ENCODE measurements at places on chromosomes 13 and 19.

- DNase-seq = peak; percentile 87
These were observed 516.0 kb downstream of the DCT start for GRCh38 chr13:93963266-93964145.

DNA sequence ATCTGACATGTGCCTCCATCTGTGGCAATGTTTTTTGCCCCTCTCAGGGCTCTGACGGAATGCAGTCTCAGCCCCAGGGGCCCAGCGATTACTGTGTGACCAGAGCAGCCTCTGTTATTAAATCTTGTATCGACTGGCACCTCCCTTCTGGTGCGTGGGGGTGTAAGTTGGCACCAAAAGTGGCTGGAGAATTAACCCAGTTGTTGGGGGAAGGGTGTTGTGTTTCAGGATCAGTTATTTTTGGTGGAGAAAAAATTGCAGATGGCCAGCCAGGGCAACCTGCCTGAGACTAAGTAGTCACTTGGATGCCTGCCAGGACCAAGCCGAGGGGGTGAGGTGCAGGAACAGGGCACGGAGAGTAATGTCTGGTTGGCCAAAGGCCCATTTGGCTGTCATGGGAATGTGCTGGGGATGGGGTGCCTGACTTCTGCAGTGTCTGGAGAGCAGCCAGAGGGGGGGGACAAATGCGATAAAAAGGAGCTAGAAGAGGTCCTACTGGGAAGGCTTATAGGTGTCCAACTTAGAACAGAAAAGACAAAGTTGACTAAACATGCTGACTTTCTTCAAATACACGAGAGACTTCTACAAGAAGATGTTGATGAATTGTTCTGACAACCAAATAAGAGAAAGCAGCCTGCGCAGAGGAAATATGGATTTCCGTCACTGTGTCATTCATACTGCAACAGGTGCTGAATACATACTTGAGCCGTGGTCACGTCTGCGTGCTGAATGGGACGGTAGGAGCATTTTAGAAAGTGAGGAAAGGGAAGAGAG, 69.8 kb downstream of the SIAH3 start:
- peak; percentile 83 for DNase-seq

DNA sequence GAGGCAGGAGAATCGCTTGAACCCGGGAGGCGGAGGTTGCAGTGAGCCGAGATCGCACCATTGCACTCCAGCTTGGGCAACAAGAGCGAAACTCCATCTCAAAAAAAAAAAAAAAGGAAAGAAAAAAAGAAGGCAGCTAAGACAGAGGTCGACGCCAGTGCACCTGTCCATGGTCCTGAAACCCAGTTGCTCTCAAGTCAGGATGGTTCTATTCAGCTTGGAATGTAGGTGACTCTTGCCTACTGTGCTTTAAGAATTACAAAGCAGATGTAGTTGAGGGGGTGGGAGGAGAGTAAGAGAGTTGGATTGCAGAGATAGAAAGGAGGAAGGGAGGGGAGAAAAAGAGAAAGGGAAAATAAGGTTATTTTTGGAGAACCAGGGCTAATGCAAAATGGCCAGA, 18.7 kb downstream of the CACNG7 start:
- no peak for DNase-seq

GRCh38 chr19:14889994-14890642, 4.2 kb upstream of the OR7A17 start:
- no peak for DNase-seq

GRCh38 chr19:6221878-6222746, 57.7 kb downstream of the MLLT1 start:
- DNase-seq = no peak

DNA sequence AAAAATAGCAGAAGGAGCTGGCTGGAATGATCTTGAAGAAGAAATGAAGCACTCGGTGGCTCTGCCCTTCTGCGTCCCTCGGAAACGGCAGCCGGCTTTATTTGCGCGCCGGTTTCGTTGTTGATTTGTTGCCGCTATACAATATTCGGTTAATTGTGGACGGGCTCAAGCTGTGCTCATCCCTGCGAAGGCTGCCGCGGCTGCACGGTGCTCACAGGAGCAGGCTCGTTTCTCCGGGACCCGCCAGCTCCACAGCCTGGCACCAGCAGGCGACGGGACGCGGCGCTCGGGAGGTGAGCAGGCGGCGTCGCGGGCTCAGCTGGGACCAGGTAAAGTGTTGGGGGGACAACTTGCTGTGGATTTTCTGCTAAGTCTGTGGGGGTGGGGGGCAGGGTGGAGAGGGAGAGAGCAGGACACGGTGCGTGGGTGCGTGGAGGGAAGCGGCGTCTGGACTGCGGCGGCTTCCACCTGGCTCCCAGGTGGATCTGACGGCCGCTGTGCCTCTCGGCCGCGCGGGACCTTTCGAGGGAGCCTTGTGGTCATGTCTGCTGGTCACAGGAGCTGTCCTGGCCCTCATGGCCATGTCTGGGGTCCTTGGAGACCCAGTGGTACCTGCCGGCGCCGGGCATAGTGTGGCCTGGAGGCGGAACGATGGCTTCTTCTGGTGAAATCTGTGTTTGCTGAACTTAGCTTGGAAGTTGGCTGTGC, 90.9 kb downstream of the TEX29 start:
- peak; percentile 81 for DNase-seq

GRCh38 chr13:112752711-112753541, 63.1 kb downstream of the ATP11A start:
- no peak for DNase-seq

- no peak for DNase-seq
These were observed 583 bp downstream of the PCDH8 start for GRCh38 chr13:52847682-52848432.

GRCh38 chr19:2110822-2111221, 14.1 kb downstream of the IZUMO4 start:
- DNase-seq = no peak

DNA sequence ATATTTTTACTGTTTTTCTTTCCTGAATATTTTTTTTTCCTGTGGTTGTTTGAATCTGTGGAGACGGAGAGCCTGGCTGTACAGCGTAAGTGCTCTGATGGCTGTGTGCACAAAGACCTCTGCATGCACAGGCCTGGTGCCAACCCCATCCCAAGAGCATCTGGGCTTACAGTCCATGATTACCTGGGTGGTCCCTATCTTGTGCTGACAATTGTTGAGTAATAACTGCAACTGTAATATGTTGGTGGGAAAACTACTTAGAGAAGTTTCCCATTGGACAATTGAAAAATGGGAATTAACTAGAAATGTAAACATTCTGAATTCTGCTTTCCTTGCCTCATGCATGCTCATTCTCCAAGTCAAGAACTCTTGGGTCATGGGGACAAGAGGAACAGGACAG, 268.7 kb downstream of the SHISA2 start:
- no peak for DNase-seq

GRCh38 chr19:14826006-14826405, 9.0 kb downstream of the OR7A5 start:
- no peak for DNase-seq

GRCh38 chr13:40077396-40078027, 422.1 kb downstream of the COG6 start:
- no peak for DNase-seq

DNA sequence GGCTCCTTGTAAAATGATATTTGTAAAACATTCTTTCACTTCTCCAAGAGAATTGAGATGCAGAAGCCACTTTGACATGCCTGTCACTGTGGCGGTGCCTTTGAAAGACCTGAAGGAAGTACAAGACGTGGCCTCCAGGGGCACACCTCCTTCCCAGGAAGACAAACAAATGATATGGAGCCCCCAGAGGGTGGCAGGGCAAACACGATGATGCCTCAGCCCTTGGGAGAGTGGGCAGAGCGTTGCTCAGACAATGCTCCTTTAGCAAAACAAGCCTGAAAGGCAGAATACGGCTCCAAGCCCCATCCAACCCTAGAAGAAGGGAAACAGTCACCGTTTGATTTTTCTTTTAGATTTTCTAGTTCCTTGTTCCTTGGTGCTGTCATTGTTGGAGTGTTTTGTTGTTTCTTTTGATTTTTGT, 9.2 kb upstream of the ATP12A start:
- DNase-seq = peak; percentile 59

DNA sequence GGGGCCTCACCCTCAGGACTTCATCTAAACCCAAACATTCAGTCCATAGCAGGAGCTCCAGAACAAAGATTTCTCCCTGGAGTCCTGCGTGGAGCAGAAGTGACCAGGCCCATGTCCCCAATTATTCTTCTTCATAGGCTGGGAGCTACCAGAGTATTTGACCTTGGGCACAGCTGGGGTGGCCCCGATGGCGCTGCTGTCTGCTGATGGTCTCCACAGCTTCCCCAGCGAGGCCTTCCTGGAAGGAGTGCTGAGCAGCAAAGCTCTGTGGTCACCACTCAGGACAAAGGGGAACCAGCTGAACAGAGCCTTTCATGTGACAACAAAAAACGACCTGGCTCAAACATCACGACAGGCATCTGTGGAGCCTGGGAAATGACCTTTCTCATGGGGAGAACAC, 62.7 kb upstream of the ARGLU1 start:
- no peak for DNase-seq

GRCh38 chr19:14978161-14978776, 1.4 kb downstream of the SLC1A6 start:
- no peak for DNase-seq

DNA sequence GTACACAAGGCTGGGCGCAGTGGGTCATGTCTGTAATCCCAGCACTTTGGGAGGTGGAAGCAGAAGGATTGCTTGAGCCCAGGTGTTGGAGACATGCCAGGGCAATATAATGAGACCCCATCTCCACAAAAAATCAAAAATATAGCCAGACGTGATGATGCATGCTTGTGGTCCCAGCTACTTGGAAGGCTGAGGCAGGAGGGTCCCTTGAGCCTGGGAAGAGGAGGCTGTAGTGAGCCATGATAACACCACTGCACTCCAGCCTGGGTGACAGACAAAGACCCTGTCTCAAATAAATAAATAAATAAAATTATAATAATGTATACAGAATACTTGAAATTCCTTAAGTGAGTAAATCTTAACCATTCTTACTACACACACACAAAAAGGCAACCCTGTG, 127.7 kb downstream of the SPRY2 start:
- no peak for DNase-seq

- DNase-seq = no peak
These were observed 600.6 kb downstream of the UQCRFS1 start for GRCh38 chr19:28612275-28612769.

DNA sequence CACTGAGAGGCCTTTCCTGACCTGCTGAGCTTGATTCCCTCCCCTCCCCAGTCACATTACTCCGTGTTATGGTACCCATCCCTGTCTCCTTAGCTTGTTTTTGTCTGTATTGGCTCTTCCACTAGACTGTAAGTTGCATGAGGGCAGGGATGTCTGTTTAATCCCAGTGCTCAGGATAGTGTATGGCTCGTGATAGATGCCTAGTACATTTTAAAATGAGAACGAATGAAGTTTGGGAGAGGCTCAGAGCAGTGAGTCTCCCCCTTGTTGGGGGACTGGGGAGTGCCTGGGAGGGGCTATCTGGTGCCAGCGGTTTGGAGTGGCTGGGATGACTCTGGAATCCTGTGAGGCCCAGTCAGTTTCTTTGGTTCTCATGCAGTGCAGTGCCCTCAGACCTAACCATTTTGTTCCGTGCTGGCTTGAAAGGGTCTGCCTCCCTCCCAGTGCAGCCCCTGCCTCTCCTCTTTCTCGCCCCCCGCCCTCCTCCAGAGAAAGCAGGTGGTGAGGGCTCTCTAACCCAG, 35.5 kb downstream of the ACTN4 start:
- no peak for DNase-seq

GRCh38 chr19:32018014-32018413, 327.4 kb upstream of the ZNF507 start:
- no peak for DNase-seq

- DNase-seq = no peak
These were observed 194.1 kb upstream of the MIR17HG start for GRCh38 chr13:91153372-91153771.

GRCh38 chr13:24149246-24150032, 11.1 kb upstream of the SPATA13 start:
- no peak for DNase-seq

DNA sequence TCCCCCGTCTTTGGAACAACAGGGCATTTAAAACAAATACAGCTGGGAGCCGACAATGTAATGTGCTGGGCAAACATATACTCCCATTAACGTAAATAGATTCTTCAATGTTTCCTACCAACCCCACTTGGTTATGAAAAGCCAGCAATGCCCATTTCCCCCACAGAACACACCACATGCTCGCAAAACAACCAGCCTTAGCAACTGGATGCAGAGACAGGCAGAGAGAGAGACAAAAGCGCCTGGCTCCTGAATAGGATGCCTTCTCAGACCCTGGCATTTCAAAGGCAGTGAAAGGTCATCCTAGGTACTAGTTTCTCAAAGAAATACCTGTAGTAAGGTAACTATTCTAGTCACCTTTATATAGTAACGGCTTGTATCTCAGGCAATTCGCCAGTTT, 462.9 kb downstream of the ITGBL1 start:
- peak; percentile 87 for DNase-seq

- no peak for DNase-seq
These were observed 196.2 kb upstream of the ZNF536 start for GRCh38 chr19:30175987-30176386.
